ENCODE measurements at places on chromosomes 1 and 21.

- DNase-seq = peak; percentile 97
These were observed 977 bp upstream of the C1orf174 start for GRCh38 chr1:3900969-3901529.

GRCh38 chr1:36116901-36117300, 8.1 kb downstream of the COL8A2 start:
- DNase-seq = no peak

DNA sequence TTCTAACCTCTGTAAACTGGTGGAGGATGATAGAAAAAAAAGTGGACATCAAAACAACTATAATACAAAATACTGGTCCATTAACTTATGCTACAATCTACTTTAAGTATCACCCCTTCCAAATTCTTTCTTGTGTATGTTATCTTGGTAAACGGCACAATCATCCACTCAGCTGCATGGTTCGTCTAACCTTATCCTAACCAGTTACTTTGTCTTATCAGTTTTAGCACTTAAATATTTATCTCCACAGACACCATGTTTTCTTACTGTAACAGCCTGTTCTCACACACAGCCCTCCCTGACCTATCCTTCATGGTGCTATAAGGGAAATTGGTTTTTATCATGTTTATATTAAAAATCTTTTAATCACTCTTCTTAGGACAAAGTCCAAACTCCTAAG, 157.2 kb downstream of the PTGER3 start:
- no peak for DNase-seq

- no peak for DNase-seq
These were observed 55.5 kb upstream of the DNAJC6 start for GRCh38 chr1:65253800-65254319.

DNA sequence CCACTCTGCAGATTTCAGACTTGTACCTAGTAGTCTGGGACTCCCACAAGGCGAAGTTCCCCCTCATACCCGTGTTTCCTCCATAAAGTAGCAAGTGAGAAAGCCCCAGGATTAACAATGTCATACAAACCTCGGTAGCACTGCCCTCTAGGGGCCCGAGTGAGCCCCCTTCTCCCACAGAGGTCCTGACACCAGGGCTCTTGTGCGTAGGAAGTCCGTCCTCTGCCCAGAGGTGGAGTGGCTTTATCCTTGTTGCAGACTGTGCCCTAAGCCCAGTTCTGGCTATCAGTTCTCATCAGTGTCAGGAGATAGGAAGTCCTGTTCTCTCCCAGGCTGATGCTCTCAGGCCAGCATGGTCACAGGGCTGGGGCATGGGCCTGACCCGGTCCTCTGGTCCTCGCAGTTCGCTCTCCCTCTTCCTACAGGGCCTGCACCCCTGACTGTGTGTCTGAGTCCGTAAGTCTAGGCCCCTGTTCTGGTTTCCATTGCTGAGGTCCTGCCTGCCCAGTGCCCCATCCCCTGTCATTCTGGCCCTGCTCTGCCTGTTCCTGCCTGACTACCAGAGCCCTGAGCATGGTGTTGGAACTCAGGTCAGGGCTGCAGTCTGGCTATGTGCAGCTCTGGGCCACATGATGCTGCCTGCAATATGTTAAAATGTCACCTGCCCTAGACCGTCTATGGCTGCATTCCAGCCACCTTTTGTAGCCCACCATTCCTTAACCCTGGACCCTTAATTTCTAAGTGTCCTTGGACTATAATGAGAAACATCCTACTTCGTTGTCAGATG, 285.6 kb downstream of the ASTN1 start:
- DNase-seq = no peak

DNA sequence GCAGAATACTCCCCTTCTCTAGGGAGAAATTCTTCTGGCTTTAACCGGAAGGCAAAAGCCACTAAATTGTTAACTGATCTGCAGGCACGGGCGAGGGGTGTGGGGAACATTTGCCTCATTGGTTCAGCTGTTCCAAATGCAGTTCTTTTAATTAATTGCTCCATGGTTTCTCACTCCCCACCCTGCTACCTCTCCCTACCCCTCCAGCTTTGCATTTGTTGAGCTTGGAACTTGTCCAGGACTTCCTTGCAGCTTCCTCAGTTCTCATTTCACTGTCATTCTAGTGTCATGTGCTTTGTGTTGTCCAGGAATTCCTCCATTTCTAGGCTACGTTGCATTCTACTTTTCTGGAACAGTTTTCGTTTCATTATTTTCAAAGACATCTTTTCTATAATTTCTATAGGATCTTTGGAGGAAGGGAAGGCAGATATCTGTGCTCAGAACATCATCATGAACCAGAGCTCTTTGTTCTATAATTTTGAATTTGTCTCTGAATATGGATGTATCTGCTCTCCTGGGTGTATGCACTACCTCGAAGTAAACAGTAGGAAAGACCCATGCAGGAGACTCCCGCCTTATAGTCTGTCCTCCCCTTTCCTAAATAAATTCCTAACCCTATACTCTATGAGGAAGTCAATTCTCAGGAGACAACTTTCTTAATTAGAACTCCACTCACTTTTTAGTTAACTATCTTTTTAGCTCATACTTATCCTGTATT, 132.4 kb upstream of the LMO4 start:
- DNase-seq = no peak

DNA sequence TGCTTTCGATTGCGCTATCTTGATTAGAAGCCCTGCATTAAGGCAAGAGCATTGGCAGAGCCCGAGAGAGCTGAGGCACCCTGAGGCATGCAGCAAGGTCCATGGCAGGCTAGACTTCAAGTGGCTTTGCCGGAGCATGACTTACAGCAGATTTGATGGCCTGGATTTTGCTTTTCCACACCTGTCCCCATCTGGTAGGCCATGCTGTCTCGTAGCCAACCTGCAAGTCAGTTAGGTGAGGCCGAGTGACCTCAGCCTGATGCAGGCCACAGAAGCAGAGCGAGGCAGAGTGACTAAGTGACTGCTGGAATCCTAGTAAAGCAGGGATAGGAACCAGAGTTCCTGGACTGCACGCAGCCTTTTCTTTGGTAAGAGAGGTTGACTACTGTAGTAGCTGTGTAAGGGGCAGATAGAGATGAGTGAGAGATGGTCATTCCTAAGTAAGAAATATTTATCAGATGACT, 148.9 kb downstream of the PBX1 start:
- DNase-seq = no peak

DNA sequence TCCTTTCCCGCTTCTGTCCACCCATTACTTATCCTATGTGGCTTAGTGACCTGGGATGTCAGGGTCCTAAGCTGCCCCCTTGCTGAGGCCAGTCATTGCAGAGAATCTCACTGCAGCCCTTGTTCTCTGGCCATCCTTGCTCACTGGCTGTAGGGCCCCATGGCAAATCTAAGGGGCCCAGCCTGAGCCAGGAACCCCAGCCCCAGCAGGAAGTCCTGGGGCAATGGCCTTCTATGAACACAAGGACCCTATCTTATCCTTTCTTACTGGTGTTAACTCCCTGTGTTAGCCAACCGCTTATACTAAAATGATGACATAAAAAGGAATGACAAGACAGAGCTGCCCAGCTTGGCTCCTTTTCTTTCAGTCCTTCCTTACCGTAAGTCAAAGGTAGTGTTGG, 29.9 kb downstream of the DHCR24 start:
- no peak for DNase-seq

DNA sequence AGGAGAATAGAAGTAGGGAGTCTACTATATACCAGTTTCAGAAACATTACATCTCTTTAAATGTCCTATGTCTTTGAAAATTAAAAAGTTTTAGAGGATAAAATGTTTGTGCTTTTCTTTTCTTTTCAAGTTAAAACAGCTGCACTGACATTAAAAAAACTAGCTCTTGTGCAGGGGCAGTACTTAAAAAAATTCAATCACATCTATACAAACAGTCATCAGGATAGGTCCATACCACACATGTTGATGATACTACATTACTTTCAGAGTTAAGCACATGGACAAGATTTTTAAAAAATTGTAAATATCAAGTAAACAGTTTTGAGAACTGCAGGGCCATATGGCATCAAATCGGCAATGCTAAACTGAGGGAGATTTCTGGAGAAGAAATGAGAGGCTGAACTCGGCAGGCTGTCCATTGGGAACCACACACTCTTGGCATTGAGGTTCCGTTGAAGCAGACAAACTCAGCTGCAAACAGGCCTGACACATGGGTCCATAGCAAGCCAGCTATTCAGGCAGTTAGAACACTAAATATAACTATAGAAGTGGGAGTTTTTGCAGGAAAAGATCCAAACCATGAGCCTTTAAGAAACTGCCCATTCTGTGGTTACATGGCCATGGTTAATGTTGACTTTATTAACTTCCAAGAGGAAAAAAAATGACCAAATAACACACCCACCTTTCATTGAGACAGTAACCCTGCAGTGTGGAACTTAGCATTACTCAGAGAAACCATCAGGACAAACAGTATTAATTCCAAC, 84.5 kb upstream of the BCL10 start:
- DNase-seq = no peak

DNA sequence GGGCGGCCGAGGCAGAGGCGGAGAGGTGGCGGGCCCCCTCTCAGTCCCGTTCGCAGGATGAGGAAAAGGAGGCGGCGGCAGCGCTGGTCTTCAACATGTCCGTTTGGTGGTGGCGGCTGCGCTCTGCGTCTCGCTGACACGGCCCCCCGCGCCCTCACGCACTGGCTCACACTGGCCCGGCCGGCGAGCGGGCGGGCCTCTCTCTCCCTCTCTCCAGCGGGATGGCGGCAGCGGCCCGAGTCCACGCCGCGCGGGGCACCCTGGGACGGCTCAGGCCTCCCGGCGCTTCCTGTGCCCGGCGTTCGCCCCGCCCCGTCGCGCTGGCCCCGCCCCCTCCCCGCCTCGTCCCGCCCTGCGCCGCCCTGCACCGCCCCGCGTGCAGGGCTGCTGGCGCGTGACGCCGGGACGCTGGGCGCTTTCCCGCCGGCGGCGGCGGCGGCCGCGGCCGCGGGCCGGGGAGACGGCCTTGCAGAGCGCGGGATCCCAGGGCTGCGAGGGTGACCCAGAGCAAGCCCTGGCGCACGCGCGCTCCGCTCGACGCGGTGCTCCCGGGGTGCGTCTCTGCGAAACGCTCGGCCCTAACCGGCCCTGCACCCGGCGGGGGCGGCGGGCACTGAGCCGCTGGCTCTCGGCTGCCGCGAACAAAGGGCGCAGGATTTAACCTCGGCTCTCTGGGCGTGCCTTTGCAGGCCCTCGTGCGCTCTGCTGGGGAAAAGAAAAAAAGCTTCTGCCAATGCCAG, at the start of gene SCAF4:
Gene SCAF4 (minus strand): TSS at position 262 of the 740 bp plus-strand sequence. CDS start 426 bp downstream, outside the sequence.
- peak; percentile 97 for DNase-seq

- DNase-seq = no peak
These were observed 163.2 kb upstream of the NBPF11 start for GRCh38 chr1:148315071-148315811.

- peak; percentile 52 for DNase-seq
These were observed 21.9 kb upstream of the TRIM67 start for GRCh38 chr1:231139659-231140654.

DNA sequence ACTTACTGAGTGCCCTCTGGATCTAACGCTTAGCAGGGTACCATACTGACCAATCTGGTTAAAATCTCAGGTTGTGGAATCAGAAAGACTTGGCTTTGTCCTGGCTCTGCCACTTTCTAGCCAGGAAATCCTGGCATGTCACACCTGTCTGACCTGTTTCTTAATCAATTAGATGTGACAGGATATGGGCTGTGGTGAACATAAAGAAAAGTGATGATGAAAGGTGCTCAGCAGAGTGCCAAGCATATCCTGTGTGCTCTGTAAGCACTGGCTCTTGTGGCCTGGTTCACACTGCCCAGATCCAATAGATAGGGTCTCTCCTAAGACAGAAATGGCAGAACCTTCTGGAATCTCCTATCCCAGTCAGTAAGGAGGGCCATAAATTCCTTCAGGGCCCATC, 53.9 kb downstream of the PHC2 start:
- no peak for DNase-seq

GRCh38 chr1:156673387-156674121, 3.7 kb downstream of the NES start:
- peak; percentile 94 for DNase-seq

- DNase-seq = no peak
These were observed 696.6 kb upstream of the BRINP3 start for GRCh38 chr1:191174298-191174697.

- no peak for DNase-seq
These were observed 14.1 kb upstream of the WNT9A start for GRCh38 chr1:227961651-227962466.

DNA sequence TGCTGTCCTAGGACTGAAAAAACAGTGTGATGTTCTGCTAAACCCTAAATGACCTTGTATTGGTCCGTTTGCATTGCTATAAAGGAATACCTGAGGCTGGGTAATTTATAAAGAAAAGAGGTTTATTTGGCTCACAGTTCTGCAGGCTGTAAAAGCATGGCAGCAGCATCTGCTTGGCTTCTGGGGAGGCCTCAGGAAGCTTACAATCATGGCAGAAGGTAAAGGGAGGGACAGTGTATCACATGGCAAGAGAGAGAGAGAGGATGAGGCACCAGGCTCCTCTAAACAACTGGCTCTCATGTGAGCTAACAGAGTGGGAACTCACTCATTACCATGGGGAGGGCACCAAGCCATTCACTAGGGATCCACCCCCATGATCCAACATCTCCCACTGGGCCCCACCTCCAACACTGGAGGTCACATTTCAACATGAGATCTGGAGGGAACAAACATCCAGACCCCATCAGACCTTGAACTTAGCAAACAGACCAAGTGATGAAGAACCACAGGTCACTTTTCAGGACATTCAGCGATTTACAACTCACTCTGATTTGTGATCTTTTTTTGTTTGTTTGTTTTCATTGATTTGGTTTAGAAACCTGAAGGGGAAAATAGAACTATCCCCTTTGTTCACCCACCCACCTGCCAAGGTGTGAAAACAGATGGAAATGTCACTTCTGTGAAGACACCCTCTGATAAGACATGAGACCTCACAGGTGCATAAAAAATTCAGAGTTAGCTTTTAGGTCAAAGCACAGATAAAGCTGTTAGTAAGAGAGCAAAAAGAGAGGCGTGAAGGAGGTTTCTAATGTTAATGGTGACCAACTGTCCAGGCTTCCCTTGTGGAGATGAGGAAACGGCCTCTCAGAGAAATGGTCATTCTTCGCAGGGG, 104.2 kb upstream of the RALGPS2 start:
- no peak for DNase-seq
